ENCODE measurements at places on chromosomes 7 and 10.

DNA sequence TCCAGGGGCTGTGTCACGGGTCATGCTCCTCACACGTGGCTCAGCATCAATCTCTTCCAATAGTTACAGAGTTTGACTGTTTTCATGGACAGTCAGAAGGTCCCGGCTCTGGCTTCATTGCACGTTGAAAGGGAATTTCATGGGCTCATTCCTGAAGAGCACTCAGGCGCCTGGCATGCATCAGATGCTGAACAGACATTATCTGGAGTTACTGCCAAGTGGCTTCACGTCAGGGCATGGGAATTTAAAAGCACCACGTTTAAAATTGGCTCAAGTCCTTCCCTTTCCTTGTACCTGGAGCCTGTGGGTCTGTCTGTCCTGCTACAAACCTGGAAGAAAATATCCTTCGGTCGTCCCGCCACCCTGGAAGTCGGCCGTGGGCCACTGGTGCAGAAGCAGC, 50.4 kb downstream of the CFAP46 start:
- DNase-seq, result no peak

DNA sequence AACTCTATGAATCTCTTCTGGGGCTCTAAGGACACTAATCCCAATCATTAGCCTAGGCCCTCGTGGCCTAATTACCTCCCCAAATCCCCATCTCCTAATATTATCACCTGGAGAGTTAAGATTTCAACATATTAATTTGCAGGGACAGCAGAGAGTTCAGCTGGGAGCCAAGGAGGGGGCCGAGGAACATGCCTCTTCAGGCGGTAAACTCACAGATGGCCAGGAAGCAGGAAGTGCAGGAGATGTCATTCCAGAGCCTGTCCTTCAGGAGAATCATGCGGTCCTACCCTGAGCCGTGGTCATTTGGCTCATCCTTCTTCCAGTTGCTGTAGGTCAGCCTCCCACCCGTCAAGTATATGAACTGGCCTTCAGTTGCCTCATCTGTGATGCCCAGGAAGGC, 21.9 kb upstream of the SFTPA2 start:
- no peak for DNase-seq

GRCh38 chr10:43069579-43069978, 7.3 kb upstream of the RET start:
- DNase-seq, result no peak

- DNase-seq, result peak; percentile 11
These were observed 41.9 kb downstream of the CDK1 start for GRCh38 chr10:60820093-60820754.

GRCh38 chr7:27302590-27302989, 60.0 kb downstream of the EVX1 start:
- no peak for DNase-seq

DNA sequence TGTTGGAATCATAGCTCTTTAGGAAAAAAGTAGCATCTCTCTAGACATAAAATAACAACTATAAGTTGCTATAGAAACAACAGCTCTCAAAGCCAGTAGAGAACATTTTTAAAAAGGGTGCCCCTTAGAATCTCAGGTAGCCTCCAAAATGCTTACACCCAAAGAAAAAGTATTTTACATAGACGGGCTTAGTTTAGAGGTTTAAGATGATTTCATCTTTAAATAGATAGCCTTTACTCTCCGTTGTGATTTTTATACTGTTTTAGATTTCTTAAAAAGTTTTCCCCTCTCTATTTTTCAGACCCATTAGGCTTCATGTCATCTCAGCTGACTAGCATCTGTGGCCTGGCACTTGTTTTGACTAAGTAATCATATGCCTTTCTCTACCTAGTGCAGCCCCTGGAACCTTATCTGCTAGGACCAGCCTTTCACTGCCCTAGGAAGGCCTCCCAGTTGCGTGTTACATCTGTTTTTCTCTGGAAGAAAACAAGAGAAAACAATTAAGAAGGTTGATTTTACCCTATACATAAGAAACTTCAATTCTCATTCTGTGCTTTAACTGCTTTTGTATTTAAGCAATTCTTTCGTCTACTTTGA, 6.9 kb upstream of the BPGM start:
- DNase-seq, result no peak

GRCh38 chr10:110739811-110740271, 95.7 kb downstream of the RBM20 start:
- no peak for DNase-seq

Data from GM20000 (cell line).